Activated T-helper 17 cell treated with anti-CD3 and anti-CD28 coated beads, Interleukin-2, amount 50 U/mL, for 72 hours (primary cell): ENCODE measurements at places on chromosomes 7 and 10. TPM values are rescaled to one million over a fixed set of nuclear protein-coding genes. Genes with fewer than 3 reads are reported as not detected.

Gene SLC39A12
- total RNA-seq = not detected

GRCh38 chr7:43754596-43754995 is 3.9 kb upstream of the BLVRA start:
- H3K27ac ChIP-seq = no peak overlapping the region
- H3K4me1 ChIP-seq = peaks cover 18% of the 10 kb centered on the region
- H3K36me3 ChIP-seq = no peaks in the 10 kb centered on the region

GRCh38 chr10:96556003-96556402 is 30.8 kb downstream of the TM9SF3 start:
- no peaks in the 10 kb centered on the region for H3K36me3 ChIP-seq
- no peak overlapping the region for H3K4me3 ChIP-seq
- no peaks in the 10 kb centered on the region for H3K27me3 ChIP-seq
- H3K4me1 ChIP-seq = no peaks in the 10 kb centered on the region

DNA sequence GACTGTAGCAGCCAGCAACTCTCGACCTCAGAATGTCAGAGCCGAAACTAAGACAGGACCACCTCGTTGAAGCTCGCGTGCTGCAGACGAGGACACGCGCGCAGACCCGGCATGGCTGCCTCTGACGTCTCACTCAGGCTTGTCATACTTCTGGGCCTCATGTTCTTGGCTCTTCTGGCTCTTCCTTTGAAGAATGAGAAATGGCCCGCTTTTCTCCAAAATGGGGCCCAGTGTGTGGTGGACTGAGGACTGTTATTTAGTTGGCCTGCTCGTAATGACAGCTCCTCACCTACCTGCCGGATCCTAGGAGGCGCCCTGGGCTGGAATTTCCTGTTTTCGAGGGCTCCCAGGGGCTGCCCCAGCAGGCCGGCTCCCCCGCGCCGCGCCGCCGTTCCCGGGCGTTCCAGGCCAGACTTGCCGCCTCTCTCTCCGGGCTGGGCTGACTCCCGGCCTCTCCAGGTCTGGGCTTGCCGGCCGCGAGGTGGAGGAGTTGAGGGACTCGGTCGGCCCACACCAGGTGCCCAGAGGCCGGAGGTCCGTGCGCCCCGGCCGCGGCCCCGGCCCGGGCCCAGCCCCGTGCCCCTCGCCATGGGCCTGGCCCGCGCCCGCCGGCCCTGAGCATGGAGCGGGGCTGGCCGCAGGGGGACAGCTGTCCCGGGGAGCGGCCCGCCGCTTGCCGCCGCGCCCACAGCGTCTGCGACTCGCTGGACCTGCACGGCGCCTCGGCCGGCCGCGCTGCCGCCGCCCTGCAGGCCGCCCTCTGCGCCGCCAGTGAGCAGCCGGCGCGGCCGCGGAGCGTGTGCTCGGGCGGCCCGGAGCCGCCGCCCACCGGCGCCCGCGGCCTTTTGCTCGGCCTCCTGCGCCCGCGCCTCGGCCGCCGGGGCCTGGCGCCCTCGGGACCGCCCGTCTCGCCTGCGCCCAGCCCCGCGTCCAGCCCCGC is 28.1 kb downstream of the AGAP3 start:
- peak overlapping the region; percentile 33 for H3K4me3 ChIP-seq
- peaks cover 8% of the 10 kb centered on the region for H3K4me1 ChIP-seq
- no peaks in the 10 kb centered on the region for H3K27me3 ChIP-seq
- H3K36me3 ChIP-seq = peaks cover 10% of the 10 kb centered on the region
- no peak overlapping the region for H3K27ac ChIP-seq
- peak; percentile 19 for ATAC-seq

- no peak overlapping the region for H3K27ac ChIP-seq
- ATAC-seq = no peak
- H3K27me3 ChIP-seq = no peaks in the 10 kb centered on the region
- no peaks in the 10 kb centered on the region for H3K4me1 ChIP-seq
- H3K4me3 ChIP-seq = no peak overlapping the region
- H3K36me3 ChIP-seq = no peaks in the 10 kb centered on the region
Measured at GRCh38 chr7:101846800-101847538, 29.5 kb downstream of the CUX1 start.

DNA sequence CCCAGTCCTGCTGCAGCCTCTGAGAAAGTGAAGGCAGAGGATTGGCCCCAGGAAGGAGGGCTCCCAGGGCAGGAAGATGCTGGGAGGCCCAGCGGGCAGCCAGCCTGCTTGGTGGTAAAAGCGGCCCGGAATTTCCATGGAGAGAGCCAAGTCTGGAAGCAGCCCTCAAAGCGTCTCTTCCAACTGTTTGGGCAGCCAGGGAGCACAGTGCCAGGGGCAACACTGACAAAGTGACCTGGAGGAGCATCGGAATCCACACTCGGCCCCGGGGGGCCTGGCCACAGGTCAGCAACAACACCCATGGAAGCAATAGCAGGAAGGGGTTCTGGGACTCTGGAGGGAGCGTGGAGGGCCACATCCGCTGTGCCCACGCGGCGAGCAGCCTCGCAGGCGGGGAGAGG is 63.2 kb upstream of the FGFR2 start:
- no peaks in the 10 kb centered on the region for H3K27me3 ChIP-seq
- H3K4me1 ChIP-seq = no peaks in the 10 kb centered on the region
- H3K36me3 ChIP-seq = no peaks in the 10 kb centered on the region

Gene KIF11
- total RNA-seq = 64.1 TPM

DNA sequence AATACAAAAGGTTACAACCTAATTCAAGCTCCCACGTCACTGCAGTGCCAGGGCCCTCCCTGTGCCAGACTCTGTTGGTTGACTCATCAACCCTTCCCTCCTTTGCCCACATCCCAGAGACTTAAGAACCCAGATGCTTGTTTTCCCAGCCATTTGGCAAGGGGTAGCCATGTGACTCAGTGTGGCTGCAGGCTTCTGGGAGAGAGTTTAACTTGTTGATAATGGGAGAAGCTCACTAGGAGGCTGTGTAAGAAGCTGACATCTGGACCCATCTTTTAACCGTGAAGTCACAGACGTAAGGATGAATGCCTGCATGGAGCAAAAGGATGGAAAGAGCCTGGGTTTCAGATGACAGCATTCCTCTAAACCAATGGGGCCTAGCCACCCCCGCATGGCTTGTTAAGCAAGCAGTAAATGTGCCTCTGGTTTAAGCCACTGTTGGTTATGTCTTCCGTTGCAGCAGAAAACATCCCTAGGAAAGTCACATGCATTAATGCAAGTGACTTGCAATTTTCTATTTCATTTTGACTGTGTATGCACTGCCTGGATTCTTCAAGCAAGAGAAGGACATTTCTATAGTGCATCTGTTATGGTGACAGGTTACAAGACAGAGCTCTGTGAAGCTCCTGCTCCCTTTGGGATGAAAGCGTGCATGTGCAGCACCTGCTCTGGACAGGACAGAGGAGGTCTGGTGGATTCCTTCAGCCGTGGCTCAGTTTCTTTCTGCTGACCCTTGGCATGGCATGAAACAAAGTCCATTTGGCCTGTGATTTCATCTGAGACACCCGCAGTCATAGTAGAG is 57.5 kb upstream of the CREB5 start:
- H3K4me1 ChIP-seq = no peaks in the 10 kb centered on the region
- peaks cover 16% of the 10 kb centered on the region for H3K27me3 ChIP-seq
- no peak overlapping the region for H3K27ac ChIP-seq

- peak; percentile 59 for ATAC-seq
- H3K4me1 ChIP-seq = peaks cover 33% of the 10 kb centered on the region
- H3K36me3 ChIP-seq = no peaks in the 10 kb centered on the region
- peak overlapping the region; percentile 15 for H3K4me3 ChIP-seq
- peak overlapping the region; percentile 5 for H3K27ac ChIP-seq
Measured at GRCh38 chr7:65475734-65476319, 102.2 kb downstream of the ZNF92 start.

DNA sequence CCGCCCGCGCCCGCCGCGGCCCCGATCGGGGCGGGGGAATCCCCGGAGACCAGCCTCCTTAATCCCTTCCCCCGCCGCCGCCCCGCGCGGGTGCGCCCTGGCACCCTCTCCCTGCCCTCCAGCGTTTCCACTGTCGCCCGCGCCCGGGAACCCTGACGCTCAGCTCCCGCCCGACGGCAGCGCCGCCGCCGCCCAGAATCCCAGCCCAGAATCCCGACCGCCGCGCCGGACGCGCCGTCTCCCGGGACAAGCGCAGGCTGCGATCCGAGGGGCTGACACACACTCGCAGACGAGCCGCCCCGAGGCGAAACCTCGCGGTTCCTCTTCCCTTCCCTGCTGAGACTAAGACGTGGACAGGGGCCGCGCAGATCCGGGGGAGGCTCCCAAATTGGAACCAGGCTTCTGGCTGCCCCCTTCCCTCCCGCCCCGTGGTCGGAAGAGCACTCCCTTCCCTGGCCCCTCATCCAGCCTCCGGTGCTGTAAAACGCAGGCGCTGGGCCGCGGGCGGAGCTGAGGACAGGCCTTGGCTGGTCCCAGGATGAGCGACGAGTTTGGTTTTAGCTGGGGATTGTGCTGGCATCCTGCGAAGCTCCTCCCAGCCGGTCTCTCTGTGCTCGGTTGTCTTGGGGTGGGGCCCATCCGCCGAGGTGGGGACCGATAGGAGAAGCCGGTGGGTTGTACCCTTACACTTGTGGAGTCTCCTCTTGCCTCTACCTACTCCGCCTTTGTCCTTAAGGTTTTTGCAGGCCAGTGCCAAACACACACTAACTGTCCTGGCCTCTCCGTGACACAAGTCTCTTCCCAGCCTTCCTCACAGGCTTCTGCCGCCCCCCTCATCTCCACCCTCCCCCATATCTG is 1.1 kb downstream of the MARVELD1 start:
- peak overlapping the region; percentile 49 for H3K27ac ChIP-seq
- no peaks in the 10 kb centered on the region for H3K36me3 ChIP-seq
- no peaks in the 10 kb centered on the region for H3K4me1 ChIP-seq
- peaks cover 4% of the 10 kb centered on the region for H3K27me3 ChIP-seq
- H3K4me3 ChIP-seq = peak overlapping the region; percentile 83
- ATAC-seq = peak; percentile 38

DNA sequence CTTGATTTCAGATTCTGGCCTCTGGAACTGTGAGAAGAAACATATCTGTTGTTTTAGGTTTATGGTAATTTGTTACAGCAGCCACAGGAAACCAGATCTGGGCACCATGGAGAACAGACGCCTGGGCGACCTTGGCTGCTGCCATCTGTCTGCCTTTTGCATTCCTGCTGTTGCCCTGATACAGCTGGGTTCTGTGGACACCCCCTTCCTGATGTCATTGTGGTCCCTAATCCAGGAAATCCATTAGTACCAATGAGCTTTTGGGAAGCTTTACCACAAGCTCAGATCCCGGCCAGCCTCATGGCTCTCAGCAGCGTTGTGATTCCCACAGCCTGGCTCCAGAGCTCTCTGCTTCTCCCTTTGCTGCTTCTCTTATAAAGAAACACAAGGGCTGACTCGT is 174.2 kb upstream of the NPS start:
- no peaks in the 10 kb centered on the region for H3K27me3 ChIP-seq

DNA sequence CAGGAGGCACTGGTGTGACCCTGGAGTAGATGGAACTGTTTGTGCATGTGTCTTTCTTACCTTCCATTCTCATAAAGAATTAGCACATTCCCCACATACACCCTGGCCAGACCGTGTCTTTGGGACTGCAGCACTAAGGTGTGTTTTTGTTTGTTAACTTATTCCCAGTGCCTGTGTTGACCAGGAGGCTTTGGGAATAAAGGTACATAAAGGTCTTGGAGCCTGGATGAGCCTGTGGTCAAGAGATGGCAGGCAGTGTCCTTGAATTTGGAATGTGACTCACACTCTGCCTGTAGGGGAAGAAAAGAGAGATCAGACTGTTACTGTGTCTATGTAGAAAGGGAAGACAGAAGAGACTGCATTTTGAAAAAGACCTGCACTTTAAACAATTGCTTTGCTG is 137.6 kb downstream of the LYZL1 start:
- H3K4me3 ChIP-seq = no peak overlapping the region
- no peaks in the 10 kb centered on the region for H3K27me3 ChIP-seq
- peaks cover 18% of the 10 kb centered on the region for H3K36me3 ChIP-seq
- no peaks in the 10 kb centered on the region for H3K4me1 ChIP-seq
- no peak for ATAC-seq

Gene TSPAN15
- total RNA-seq = 12.7 TPM

GRCh38 chr10:98236862-98237261 is 31.1 kb downstream of the LOXL4 start:
- no peaks in the 10 kb centered on the region for H3K27me3 ChIP-seq
- peaks cover 98% of the 10 kb centered on the region for H3K36me3 ChIP-seq
- H3K27ac ChIP-seq = no peak overlapping the region
- ATAC-seq = no peak
- H3K4me1 ChIP-seq = peaks cover 5% of the 10 kb centered on the region

- H3K27me3 ChIP-seq = peaks cover 5% of the 10 kb centered on the region
- no peaks in the 10 kb centered on the region for H3K4me1 ChIP-seq
- no peaks in the 10 kb centered on the region for H3K36me3 ChIP-seq
- no peak overlapping the region for H3K27ac ChIP-seq
- ATAC-seq = no peak
Measured at GRCh38 chr7:102992938-102993717, 80.3 kb downstream of the LRRC17 start.

Gene TRPV6
- total RNA-seq = not detected

GRCh38 chr7:102093599-102094315 is 192.9 kb upstream of the SH2B2 start:
- H3K27me3 ChIP-seq = no peaks in the 10 kb centered on the region
- H3K4me1 ChIP-seq = peaks cover 5% of the 10 kb centered on the region
- ATAC-seq = no peak
- H3K27ac ChIP-seq = no peak overlapping the region
- H3K36me3 ChIP-seq = peaks cover 7% of the 10 kb centered on the region
- no peak overlapping the region for H3K4me3 ChIP-seq

- no peaks in the 10 kb centered on the region for H3K4me1 ChIP-seq
- no peaks in the 10 kb centered on the region for H3K36me3 ChIP-seq
- no peak for ATAC-seq
- no peak overlapping the region for H3K4me3 ChIP-seq
Measured at GRCh38 chr7:115676080-115676479, 354.5 kb downstream of the TFEC start.

Gene PDZD8
- 14.7 TPM for total RNA-seq

- peaks cover 31% of the 10 kb centered on the region for H3K36me3 ChIP-seq
- ATAC-seq = peak; percentile 63
- no peaks in the 10 kb centered on the region for H3K27me3 ChIP-seq
- H3K27ac ChIP-seq = no peak overlapping the region
- H3K4me1 ChIP-seq = peaks cover 39% of the 10 kb centered on the region
Measured at GRCh38 chr7:130982160-130982638, 248.2 kb upstream of the KLF14 start.

Gene PNLIP
- not detected for total RNA-seq

GRCh38 chr7:158313931-158314330 is 273.7 kb downstream of the PTPRN2 start:
- H3K4me3 ChIP-seq = no peak overlapping the region
- H3K27me3 ChIP-seq = peaks cover 7% of the 10 kb centered on the region
- ATAC-seq = no peak
- peaks cover 5% of the 10 kb centered on the region for H3K4me1 ChIP-seq
- H3K36me3 ChIP-seq = no peaks in the 10 kb centered on the region

DNA sequence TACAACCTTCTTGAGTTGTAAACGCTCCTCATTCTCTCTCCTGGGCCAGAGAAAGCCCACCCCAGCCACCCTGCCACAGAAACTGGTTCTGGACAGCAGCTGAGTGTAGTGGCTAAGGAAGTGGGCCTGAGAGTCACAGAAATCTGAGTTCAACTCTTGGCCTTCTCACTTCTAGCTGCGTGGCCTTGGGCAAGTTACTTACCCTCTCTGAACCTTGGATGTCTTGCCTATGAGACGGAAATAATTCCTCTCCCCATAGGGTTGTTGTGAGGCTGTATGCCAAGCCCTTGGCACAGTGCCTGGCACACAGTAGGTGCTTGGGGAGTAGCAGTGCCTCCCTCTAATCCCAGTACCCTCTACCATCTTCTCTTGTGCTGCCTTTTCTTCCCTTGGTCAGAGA is 51.5 kb downstream of the ADAMTS14 start:
- no peaks in the 10 kb centered on the region for H3K36me3 ChIP-seq
- H3K4me3 ChIP-seq = no peak overlapping the region
- H3K27ac ChIP-seq = no peak overlapping the region
